ENCODE measurements at places on chromosomes 4 and X.

- peak; percentile 5 for DNase-seq
Observed at GRCh38 chr4:118270492-118270891, 82.3 kb downstream of the PRSS12 start.

GRCh38 chr4:40316782-40317635 is 18.1 kb upstream of the CHRNA9 start:
- DNase-seq = peak; percentile 47

GRCh38 chr4:163385466-163385865 is 41.8 kb downstream of the NPY5R start:
- DNase-seq = no peak

DNA sequence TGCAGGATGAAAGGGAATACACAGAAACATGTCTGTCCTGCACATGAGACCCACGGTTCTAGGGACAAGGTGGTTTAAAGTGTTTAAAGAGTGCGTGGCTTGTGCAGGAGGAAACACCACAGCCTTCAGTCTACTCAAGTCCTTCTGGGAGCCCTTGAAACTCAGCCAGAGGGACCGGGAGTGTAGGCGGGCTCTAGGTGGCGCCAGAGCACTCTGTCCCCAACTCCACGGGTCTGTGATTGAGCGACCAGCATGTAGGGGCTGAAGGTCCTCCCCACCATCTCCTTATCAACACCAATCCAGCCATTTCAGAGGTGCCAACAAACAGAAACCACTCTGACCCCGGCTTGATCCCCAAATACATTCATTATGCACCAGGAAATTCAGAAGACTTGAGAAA is 82.0 kb upstream of the CLDN34 start:
- no peak for DNase-seq

DNA sequence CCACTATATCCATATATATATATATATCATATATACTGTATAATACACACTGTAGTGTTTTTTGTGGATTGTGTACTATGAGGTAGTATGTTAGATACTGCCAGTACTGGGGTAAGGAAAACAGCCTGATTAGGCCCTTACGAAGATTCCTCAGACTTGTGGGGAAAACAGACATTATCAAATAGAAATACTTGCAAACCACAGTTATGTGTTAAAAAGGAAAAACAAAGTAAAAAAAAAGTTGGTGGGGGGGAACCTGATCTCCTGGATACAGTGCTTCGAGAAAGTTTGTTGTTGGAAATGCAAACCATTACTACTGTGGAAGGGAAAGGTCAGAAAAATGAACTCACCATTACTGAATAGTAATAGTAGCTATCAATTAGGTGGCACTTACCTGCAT is 53.0 kb downstream of the PKD2 start:
- DNase-seq = no peak

GRCh38 chr4:159017323-159018026 is 85.4 kb upstream of the RAPGEF2 start:
- DNase-seq = no peak

DNA sequence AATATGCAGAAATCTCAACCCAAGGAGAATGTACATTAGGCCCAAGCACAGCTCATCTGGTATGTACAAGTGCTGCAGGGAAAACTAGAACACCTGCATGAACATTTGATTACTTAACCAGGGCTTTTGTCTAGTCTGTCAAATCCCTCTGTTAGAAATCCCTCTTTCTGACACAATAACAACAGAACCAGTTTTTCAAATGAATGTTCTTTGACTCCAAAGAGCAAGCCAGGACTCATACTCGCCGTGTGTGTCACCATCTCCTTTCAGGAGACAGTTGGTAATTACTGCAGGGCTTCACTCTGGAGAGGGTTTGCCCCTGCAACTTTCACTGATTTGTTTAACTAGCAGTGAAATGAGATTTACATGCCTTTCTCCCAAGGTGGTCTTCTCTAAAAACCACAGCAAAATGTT is 143.0 kb upstream of the FAM241A start:
- no peak for DNase-seq

DNA sequence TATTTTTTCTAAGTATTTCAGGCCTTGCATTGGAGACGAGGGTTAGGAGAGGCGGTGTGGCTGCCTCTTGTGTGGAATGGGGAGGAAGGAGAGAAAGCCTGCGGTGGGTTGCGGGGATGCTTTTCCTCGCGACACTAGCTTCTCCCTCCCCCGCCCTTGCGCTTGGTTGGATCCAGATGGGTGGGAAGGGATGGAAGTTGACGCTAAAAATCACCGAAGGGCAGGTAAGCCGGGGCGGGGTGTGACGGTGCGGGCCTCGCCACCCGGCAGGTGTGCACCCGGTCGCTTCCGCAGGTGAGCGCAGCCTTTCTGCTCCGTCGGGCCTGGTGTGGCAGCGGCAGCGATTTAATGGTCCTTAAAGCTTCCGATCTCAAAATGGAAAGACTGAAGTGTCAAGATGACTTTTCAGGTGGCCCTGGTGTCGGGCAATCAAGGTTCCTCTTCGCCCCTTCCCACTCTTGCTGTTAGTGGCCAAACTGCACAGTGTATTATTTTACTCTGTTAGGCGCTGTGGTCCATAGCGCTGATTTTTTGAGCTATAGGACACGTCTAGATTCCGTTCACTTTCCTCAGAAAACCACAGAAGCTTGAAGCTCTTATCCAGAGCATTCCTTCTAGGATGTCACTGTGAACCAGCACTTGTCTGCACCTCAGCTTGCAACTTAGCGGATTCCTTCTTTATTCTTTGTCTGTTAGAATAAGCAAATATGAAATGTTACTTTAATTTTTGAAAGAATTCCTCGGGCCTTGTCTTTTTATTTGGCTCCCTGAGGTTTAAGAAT is 765 bp downstream of the ENOPH1 start:
- DNase-seq = peak; percentile 26

- no peak for DNase-seq
Observed at GRCh38 chr4:40269133-40269532, 66.0 kb upstream of the CHRNA9 start.

GRCh38 chr4:148790691-148791090 is 348.5 kb upstream of the NR3C2 start:
- no peak for DNase-seq

DNA sequence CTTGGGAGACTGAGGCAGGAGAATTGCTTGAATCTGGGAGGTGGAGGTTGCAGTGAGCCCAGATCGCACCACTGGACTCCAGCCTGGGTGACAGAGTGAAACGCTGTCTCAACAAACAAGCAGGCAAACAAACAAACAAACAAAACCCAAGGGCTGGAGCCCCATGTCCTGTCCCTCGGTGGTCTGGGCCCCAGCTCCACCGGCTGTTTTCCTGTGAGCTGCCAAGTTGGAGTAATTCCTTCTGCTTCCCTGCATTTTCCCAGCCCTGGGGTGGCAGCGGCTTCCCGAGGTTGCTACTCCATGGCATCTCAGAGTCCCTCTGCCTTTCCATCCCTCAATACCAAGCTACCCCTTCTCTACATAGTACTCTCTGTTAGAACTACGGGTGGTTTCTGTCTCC is 43.2 kb downstream of the RGS12 start:
- no peak for DNase-seq

DNA sequence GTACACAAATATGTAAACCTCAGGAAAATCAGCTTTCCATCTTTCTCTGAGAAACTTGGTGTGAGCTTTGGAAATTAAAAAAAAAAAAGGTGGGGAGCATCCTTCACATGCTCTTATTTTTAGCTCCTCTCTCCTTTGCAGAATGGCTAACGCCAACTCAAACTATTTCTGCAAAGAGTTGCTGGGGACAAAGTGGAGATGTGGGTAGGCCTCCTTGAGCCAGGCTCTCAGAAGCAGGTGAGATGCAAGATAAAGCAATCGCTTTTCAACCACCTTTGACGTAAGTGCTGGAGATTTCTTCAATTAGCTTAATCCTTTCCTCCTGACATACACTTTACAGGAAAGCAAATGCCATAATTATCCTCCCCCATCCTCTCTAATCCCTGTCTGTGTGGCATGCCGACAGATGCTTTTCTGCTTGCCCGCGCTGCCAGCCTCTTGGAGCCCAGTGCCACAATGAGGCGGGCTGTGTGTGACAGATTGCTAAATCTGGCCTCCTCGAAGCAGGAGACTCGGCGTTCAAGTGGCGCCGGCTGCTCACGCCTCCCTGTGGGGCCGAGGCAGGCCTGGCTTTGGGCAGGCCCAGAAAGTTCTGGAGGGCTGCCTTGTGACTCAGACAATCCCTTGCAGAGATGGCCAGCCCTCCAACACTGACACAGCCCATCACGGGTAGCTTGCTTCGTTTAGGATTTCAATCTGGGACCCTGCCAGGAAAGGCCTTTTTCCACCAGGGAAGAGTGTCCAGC is 64.9 kb upstream of the SOD3 start:
- no peak for DNase-seq

DNA sequence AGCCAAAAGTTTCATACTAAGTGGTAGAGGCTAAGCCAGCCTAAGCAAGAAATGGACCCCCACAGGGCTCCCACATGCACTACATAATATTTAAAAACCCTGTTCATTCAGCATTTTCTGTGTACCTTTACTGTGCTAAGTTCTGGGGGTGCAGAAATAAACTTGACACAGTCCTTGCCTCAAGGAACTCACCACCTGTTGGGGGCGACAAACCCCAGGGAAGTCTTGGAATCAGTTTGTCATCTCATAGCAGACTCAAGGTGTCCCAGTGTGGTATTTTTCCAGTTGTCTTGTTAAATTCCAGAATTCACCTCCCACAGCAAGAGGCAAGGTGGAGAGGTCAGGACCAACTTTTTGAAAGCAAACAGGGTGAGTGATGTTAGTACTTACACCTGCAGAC is 43.1 kb downstream of the ATG4A start:
- DNase-seq = no peak

- DNase-seq = no peak
Observed at GRCh38 chr4:86156531-86156930, 203.3 kb downstream of the MAPK10 start.

- no peak for DNase-seq
Observed at GRCh38 chr4:140315970-140316369, 57.5 kb upstream of the SCOC start.

GRCh38 chr4:6200011-6200921 is at the start of gene JAKMIP1:
Gene JAKMIP1, minus strand, starts transcription at chr4:6200549. Its CDS starts 87,699 bp downstream, at chr4:6112850.
- DNase-seq = peak; percentile 76

DNA sequence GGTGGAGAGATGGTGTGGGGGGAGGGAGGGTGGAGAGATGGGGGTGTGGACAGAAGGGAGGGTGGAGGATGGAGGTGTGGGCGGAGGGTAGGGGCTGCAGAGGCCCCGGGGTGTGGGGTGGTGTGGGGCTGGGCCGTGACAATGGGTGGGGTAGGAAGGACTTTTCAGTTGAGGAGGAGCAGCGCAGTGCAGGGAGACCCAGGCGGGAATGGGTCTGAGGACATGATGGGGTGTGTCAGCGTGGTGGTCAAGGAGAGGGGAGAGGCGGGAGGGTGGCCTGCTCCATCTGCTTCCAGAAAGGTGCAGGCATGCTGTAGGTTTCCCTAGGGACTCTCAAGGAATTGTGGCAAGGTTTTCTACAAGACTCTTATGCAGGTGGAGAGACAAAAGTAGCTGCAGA is 48.9 kb downstream of the RGS12 start:
- DNase-seq = no peak

DNA sequence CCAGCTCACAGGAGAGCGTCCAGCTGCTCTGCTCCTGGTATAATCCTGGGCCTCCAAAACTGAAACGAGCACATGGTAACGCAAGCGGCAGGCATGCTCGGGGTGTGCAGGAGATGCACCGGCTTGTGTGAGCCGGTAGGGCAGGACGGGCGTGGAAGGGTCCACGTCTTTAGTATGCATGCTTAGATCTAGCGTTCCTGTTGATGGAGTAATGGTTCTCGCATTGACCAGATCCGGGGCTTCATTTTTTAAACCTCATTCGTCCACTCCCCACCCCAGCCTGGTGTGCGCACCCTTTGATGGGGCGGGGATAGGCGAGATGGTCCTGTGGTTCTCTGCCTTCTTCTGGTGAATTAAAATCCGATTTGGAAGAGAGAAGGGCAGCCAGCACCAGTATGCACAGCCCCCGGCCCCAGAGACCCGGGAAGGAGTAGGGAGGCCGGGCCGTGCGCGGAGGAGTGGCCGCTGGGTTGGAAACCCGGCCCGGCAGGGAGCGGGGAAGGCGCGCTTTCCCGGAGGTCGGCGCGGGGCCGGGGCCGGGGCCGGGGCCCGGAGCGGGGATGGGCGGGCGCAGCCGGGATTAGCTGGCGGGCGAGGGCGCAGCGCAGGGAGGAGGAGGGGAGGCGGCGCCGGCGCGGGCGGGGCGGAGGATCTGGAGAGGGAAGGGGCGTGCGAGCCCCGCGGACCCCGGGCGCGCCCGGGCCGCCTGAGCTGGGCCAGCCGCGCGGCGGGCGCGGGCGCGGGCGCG is 39.9 kb downstream of the FAM149A start:
- DNase-seq = no peak

DNA sequence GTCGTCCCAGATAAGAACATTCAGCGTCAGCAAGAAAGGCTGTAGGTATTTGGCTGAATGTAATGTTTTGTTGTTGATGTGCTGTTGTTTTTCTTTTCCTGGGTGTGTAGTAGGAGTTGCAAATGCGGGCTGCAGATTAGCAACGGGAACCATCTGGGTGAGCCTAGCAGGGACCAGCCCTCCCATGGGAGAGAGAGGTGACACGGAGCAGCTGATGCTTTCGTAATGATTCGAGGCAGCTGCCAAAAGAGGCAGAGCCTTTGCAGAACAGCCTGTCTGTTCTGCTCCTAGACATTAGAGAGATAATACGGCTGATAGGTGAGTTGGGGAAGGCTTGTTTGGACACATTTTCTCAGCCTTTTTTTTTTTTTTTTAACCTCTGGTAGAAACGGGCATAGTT is 25.3 kb downstream of the ARSF start:
- no peak for DNase-seq

- no peak for DNase-seq
Observed at GRCh38 chr4:62490635-62491034, 1290.5 kb downstream of the ADGRL3 start.

DNA sequence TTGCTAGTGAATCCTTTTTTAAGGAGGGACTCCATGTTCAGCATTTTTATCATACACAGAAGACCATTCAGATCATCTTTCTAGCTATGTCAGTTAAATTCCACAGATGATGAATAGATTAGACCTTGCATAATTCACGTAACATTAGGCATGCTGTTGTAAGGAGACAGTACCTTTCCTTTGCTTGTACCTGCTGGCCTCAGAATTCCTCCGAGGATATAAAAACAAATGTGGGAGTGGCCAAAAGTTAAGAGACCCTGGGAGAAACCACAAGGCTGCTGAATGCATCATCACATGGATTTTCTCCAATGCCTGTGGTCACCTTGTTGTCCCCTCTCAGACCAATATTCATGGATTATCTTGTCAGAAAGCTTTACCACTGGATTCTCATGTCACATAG is 201.4 kb downstream of the MAGEB17 start:
- DNase-seq = no peak

GRCh38 chr4:96136056-96136455 is 296.2 kb downstream of the PDHA2 start:
- no peak for DNase-seq

DNA sequence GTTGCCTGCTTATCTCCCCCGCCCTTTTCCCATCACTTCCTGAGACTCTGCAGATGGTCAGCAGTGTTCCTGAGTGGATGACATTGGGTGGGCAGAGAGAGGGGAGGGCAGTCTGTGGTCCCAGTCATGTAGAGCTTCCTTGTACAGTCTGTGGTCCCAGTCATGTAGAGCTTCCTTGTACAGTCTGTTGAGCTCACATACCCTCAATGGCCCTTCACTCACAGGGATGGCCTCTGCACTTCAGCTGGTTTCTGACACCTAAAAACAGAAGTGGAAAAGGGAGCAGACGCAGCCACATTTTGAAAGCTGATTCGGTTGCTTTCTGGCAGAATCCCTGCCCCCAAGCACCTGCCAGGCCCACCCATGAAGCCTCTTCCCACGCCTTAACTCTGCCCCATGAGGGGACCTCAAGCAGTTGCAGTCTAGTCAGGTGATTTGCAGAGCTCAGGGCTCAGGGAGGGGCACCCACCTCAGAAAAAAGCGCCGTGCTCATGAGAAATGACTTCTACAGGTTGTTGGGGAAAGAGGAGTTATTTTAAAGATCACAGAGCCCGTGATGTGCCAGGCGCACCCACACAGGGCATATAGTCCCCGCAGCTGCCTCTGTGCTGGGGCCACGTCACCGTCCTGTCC is 3.6 kb upstream of the TMEM271 start:
- DNase-seq = no peak
